T follicular helper cell (primary cell): ENCODE measurements at places on chromosomes 4 and X.
A peak's percentile ranks its signal among the peaks of the same experiment; 100 is the strongest.

DNA sequence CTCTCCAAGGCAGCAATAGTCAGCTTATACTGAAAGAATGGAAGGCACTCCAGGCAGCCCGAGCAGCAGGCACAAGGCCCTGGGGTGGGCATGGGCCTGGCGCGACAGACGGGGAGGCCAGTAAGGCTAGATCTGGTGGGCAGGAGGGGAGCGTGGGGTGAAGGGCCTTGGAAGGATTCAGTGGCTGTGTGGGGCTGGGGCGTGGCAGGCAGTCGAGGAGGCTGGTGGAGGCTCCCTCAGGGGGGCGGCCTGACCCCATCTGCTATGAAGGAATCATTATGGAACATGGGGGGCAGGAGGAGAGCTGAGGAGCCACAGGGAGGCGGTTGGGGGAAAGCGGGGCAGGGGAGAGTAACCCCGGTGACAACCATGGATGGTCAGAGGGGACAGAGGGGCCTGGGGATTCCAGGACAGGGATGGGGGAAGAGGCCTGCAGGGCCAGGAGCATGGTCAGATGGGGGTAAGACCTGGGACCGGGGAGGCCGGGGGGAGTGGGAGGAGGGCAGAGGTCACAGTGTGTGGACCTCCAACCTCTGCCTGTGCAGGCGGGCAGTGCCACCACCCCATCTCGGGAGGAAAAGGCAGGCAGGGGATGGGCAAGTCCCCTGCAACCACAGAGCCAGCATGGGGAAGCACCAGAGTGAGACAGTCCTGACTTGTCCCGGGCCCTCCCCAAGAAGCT, 70.3 kb downstream of the ACOX3 start:
- no peak for DNase-seq

GRCh38 chrX:74421036-74421739, at the start of gene SLC16A2:
Gene SLC16A2, plus strand, starts transcription at chrX:74421493. Its CDS starts 145 bp downstream, at chrX:74421638.
- no peak for DNase-seq

- no peak for DNase-seq
Measured at GRCh38 chr4:57410331-57411052, 300.3 kb upstream of the IGFBP7 start.

GRCh38 chrX:125810856-125811255, 355.2 kb downstream of the DCAF12L2 start:
- no peak for DNase-seq

DNA sequence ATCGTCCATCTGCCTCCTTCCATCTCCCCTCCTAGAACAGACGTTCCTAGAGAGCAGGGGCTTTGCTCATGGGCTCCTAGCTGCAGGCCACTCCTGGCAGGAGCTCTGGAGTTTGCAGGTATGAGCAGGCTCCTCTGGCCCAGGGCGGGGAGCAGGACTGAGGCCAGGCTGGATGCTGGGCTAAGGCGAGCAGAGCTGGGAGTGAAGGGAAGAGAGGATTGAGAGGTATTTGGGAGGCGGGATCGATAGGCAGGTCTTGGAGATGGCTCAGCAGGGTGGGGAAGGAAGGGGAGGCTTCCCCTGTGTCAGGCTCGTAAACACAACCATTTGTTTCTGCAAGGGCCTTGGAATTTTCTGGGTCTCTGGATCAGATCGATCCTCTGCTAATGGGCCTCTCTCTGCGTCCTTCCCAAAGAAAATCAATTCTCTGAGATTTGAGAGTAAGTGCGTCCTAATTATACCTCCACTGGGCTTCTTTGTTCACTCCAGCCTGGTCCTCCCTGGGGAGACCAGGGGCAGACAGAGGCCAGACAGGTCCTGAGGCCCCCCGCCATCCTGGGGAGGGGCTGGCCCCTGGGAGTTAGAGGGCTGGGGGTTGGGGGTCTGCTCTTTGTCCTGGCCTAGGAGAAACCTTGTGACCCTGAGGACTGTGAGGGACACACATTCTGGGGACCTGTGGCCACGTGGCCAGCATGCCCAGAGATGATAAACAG, 94.8 kb upstream of the PSAPL1 start:
- no peak for DNase-seq

DNA sequence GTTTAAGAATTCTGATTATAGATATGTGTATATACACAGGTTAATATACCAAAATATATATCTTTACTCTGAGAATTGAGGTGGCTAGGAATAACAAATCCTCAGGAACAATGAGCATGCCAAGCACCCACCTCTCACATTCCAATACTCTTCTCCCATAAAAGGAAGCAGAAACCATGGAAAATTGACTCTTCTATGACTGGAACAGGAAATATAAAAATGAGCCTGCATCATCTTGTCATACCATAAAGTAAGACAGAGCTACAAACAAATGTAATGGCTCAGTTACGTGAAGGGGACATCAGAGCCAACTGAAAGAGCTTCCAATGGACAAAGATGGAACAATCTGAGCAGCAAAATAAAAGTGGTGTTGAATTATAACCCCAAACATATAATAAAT, 3.8 kb upstream of the MAGEA8 start:
- no peak for DNase-seq

DNA sequence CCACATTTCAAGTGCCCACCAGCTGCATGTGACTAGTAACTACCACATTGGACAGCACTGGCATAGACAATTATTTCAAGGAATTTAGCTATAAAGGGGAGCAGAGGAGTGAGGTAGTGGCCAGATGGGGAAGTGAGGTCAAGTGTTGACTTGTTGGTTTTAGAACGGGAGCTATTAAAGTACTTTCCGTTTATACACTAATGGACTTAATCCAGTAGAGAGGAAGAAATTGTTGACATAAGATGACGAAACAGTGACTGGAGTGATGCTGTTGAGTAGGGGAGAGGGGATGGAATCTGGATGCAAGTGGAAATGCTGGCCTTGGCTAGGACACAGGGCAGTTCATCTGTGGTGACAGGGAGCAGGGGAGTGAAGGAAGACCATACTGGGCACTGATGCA, 154.4 kb downstream of the AMMECR1 start:
- DNase-seq = no peak

- no peak for DNase-seq
Measured at GRCh38 chr4:2823301-2823670, 20.4 kb upstream of the ADD1 start.

DNA sequence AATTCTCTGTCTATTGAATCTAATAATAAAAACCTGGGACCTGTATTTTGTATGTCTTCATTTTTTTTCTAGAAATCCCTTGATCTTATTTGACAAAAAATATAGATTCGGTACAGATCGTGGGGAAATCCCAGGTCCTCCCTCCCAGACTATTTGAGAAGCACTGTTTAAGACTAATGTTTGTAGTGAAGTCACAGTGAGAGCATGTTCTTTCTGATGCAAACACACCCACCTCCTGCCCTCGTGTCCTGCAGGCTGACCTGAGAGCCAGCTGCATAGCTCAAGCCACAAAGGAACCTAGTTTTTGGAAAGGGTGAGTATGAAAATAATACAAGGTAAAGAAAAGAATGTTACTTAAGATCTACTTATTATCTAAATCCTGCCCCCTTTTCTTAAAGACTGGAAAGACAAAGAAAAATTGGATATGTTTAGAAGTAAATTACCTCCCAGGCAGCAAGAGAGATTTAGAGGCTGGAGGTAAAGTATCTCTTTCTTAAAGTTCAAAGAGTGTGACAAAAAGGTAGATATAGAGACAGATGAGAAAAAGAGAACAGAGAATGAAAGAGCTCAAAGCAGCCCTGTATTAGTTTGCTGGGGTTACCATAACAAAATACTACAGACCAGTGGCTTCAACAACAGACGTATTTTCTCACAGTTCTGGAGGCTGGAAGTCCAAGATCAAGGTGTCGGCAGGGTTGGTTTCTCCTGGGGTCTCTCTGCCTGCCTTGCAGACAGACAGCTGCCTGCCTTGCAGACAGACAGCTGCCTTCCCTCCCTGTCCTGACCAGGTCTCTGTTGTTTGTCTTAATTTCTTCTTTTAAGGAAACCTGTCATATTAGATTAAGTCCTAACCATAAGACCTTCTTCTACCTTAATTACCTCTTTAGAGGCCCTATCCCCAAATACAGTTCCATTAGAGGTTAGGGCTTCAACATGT, 20.4 kb upstream of the DCTD start:
- no peak for DNase-seq

GRCh38 chrX:155001873-155002272, 20.6 kb downstream of the F8 start:
- DNase-seq = no peak

- no peak for DNase-seq
Measured at GRCh38 chrX:148556498-148556897, 56.1 kb downstream of the AFF2 start.

- no peak for DNase-seq
Measured at GRCh38 chr4:122591196-122591595, 29.7 kb downstream of the IL21 start.

DNA sequence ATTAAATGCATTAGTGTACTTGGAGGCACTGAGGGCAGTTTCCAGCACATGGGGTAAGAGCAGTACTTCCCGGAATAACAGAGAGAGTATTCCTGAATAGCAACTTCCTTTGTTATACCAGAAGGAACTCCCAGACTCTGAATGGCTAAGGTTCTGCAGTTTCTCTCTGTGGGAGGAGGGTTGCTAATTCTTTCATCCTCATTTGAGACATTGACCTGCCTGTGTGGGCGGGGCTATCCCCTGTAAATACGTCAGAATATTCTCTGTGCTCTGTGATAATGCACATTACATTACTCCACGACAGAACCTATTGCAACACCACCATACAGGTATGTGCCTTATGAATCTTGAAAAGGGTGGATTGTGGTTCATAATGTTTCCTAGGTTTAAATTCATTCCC, 52.7 kb downstream of the SPINK2 start:
- DNase-seq = no peak

GRCh38 chr4:64713256-64713840, 304.1 kb upstream of the TECRL start:
- no peak for DNase-seq

- no peak for DNase-seq
Measured at GRCh38 chr4:100430451-100430850, 87.4 kb downstream of the EMCN start.

- DNase-seq = no peak
Measured at GRCh38 chr4:147599769-147600168, 17.4 kb upstream of the TMEM184C start.

DNA sequence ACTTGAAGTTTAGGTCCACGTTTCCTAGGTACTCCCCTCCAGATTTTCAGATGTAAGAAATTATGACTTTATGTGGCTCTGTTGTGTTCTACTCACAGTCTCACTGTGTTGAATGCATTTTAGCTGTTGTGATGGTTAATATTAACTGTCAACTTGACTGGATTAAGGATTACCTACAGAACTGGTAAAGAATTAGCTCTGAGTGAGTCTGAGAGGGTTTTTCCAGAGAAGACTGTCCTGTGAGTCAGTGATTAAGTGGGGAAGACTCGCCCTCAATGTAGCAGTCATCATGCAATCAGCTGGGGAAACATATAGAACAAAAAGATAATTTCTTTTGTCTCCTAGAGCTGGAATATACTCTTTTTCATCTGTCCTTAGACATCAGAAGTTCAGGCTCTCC, 493.4 kb downstream of the ACTRT1 start:
- no peak for DNase-seq

DNA sequence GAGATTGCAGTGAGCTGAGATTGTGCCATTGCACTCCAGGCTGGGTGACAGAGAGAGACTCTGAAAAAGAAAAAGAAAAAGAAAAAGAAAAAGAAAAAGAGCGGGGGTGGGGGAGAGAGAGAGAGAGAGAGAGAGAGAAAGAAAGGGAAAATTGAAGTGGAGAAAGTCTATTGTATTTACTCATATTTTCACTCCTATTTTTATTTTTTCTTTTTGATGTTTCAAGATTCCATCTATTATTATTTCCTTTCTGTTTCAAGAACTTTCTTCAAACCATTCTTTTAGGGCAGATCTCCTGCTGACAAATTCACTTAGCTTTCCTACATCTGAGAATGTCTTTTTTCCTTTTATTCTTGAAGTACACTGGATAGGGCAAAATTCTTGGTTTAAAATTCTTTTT, 57.5 kb upstream of the HDAC8 start:
- DNase-seq = no peak

- peak; percentile 42 for DNase-seq
Measured at GRCh38 chr4:2797545-2798305, 4.8 kb downstream of the SH3BP2 start.

- no peak for DNase-seq
Measured at GRCh38 chrX:16778545-16778944, 7.7 kb upstream of the TXLNG start.

DNA sequence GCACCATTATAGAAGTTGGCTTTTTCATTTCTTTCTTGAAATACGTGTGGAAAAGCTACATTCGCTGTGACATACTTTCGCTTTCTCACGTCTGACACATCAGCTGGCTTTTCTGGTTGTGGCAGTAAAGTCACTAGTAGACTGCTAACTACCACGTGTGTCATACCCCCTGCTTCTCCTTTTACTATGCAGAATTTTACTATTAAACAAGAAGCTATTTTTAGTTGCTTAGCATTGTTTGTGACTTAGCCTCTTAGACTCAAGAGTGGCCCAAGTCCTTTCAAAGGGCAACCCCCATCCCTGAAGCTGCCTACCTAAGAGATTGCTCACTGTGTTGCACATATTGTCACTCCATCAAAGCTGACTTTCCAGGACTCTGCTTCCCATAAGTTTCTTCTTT, 2.1 kb upstream of the IL2 start:
- DNase-seq = peak; percentile 7

DNA sequence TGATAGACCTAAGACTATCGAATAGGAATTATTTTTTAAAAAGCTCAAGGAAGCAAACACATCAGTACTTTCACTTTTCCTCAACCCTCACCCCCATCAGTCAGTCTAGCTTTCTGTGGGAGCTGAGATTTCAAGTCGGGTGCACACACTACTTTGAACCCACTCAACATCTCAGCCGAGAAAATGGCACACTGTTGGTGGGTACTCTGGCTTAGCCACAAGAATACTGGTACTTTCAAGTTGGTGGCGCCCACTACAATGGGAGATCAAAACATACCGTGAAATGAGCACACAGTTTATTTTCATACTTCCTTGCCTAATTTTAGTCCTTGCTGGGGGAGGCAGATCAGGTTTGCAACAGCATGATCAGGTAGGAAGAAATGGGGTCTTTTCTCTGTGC, 10.2 kb downstream of the CD40LG start:
- no peak for DNase-seq

DNA sequence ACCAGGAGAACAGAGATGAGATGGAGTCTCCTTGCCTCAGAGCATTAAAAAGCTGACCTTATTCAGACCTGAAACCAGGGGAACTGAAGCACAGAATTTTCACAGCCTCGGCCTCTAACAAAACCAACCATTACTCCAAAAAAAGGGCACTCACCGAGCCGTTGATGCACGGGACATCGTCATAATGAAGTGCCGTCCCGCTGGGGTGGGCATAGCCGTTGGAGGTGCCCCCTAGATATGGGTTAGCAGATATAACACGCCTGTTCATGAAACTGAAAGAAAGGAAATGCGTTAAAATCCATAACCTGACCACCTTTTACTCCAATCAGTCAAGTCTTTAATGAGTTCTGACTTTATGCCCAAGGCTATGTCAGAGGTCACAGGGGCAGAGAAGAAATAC, 153.6 kb downstream of the AFAP1 start:
- DNase-seq = no peak

DNA sequence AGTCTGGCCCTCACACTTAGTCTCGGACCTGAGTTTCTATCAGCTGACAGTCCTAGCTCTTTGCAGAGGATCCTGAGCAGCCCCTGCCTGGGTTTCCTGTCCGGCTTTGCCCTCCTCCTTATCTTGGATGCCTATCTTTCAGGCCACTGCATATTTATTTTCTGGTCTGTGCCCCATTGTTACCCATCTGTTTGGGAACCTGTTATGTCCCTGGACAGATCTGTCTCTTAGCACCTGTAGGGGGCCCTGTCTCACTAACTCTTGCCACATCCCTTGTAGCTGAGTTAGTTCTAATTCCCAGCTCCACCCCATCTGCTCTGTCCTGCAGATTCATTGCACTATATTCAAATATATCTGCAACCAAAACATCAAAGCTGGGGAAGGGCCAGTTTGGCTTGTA, 514.9 kb upstream of the LCORL start:
- no peak for DNase-seq
